ENCODE measurements at places on chromosomes 6 and 20.
A peak's percentile ranks its signal among the peaks of the same experiment; 100 is the strongest.

- DNase-seq, result no peak
Measured at GRCh38 chr6:97129106-97129505, 153.9 kb downstream of the MMS22L start.

GRCh38 chr6:144736763-144737162, 451.6 kb downstream of the UTRN start:
- DNase-seq, result no peak

- DNase-seq, result no peak
Measured at GRCh38 chr6:132768051-132768517, 10.4 kb upstream of the VNN2 start.

- DNase-seq, result peak; percentile 42
Measured at GRCh38 chr6:133973109-133973971, 20.3 kb downstream of the TBPL1 start.

GRCh38 chr6:43807228-43808061, 37.4 kb downstream of the VEGFA start:
- no peak for DNase-seq

DNA sequence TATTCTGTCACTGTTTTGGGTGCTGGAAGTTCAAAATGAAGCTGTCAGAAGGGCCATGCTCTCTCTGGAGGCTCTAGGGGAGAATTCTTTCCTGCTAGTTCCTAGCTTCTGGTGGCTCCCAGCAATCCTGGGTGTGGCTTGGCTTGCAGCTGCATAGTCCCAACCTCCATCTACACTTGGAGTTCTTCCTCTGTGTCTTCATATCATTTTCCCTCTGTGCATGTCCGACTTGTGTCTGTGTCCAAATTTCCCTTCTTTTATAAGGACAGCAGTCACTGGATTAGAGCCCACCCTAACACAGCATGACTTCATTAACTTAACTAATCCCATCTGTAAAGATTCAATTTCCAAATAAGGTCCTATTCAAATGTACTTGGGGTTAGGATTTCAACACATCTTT, 23.3 kb upstream of the ENPP1 start:
- DNase-seq, result no peak

- no peak for DNase-seq
Measured at GRCh38 chr6:167588181-167588919, 238.4 kb upstream of the AFDN start.

DNA sequence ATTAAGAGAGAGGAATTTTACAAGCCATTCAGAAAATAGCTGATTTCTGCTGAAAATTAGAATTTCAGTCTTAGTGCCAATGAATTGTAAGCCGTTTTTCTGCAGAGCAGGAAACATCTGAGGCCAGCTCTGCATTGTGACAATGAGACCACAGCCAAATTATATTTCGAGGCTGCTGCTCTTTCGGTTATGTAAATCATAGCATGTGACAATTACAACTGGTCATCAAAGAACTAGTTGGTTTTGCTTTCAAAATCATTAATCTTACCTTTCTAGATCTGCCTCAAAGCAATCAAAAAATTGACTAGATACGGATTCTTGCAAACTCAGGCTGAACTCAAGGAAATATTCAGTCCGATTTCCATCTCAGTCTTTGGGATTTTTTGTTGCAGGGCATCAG, 33.4 kb upstream of the INSM1 start:
- DNase-seq, result no peak

- no peak for DNase-seq
Measured at GRCh38 chr6:168368936-168369335, 49.4 kb upstream of the DACT2 start.

GRCh38 chr20:4014031-4014474, 1.3 kb downstream of the RNF24 start:
- DNase-seq, result peak; percentile 72

GRCh38 chr6:145904868-145905267, 59.3 kb downstream of the SHPRH start:
- DNase-seq, result no peak

- DNase-seq, result no peak
Measured at GRCh38 chr6:169386411-169387057, 132.9 kb upstream of the THBS2 start.

DNA sequence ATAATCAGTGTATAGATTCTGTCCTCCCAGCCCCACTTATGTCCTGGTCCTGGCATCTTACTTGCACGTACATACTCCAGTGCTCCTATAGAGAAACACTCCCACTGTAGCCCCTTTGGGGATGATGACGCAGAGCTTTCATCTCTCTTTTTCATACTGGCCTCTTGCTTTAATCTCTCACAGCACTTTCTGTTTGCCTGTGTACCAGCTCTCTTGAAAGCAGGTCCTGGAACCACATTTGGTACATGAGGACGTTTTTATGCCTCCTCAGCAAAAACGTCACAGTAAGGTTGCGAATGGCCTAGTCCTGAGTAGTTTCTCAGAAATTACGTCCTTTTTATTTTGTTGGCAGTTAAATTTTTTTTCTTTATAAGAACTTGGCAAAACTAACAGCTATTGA, 10.8 kb downstream of the L3MBTL3 start:
- no peak for DNase-seq

- DNase-seq, result no peak
Measured at GRCh38 chr6:150276168-150276936, 92.5 kb upstream of the IYD start.

- no peak for DNase-seq
Measured at GRCh38 chr20:15289337-15289736, 951.9 kb upstream of the FLRT3 start.

- DNase-seq, result no peak
Measured at GRCh38 chr20:36390269-36390668, 84.1 kb downstream of the DLGAP4 start.

- DNase-seq, result no peak
Measured at GRCh38 chr6:502761-503160, 111.2 kb downstream of the IRF4 start.

- DNase-seq, result no peak
Measured at GRCh38 chr6:52527436-52527835, 49.4 kb downstream of the TRAM2 start.

- DNase-seq, result no peak
Measured at GRCh38 chr6:109939654-109940053, 38.5 kb upstream of the GPR6 start.

- no peak for DNase-seq
Measured at GRCh38 chr6:115404446-115404845, 656.2 kb downstream of the FRK start.

- no peak for DNase-seq
Measured at GRCh38 chr20:36951979-36952738, 651 bp upstream of the SAMHD1 start.

GRCh38 chr6:13358511-13358910, 30.2 kb upstream of the TBC1D7 start:
- no peak for DNase-seq

DNA sequence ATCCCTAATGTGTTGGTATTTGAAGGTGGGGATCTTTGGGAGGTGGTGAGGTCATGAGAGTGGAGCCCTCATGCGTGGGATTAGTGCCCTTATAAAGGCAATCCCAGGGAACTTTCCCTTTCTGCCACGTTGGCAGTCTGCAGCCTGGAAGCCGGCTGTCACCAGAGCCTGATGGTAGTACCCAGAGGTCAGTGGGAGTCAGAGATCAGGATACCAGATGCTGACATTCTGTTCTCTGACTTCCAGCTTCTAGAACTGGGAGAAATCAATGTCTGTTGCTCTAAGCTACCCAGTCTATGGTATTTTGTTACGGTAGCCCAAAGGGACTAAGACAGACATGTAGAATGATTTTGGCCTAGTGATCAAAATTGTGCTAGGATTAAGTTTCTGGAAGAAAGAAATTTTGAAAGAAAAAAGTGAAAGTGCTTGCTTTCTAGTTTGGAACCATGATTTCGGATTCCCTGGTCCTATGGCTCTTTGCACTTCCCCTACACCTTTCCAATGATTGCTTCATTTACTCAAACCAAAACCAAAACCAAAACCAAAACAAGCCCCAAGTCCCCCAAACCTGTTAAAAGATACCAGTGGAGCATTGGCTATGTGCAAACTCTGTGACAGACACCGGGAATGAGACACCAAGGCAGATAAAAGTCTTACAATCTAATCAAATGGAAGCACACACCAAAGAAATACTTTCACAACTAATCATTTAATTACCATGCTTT, 173.7 kb upstream of the ZNF217 start:
- no peak for DNase-seq

Measured in RWPE1 (cell line).